Natural killer cell (primary cell): ENCODE measurements at places on chromosomes 3 and 15. TPM values are rescaled to one million over a fixed set of nuclear protein-coding genes. Genes with fewer than 3 reads are reported as not detected.
A peak's percentile ranks its signal among the peaks of the same experiment; 100 is the strongest.

DNA sequence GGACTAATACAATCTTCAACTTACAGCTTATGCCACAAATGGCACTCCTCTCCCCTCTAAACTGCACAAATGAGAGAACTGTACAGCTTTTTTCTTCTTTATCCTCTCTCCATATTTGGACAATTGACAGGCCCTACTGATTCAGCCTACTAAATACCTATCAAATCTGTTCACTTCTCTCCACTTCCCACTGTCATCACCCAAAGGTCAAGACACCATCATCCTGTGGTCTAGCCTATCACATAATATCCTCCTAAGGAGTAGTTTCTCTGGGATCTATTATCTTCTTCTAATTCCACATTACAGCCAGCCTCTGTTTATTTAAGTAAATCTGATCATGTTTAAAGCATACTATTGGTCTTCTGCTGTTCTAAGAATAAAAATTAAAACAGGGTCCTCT, 33.0 kb upstream of the SLC12A8 start:
- no peak for DNase-seq

- no peak for DNase-seq
Measured at GRCh38 chr15:88987934-88988671, 74.9 kb upstream of the MFGE8 start.

DNA sequence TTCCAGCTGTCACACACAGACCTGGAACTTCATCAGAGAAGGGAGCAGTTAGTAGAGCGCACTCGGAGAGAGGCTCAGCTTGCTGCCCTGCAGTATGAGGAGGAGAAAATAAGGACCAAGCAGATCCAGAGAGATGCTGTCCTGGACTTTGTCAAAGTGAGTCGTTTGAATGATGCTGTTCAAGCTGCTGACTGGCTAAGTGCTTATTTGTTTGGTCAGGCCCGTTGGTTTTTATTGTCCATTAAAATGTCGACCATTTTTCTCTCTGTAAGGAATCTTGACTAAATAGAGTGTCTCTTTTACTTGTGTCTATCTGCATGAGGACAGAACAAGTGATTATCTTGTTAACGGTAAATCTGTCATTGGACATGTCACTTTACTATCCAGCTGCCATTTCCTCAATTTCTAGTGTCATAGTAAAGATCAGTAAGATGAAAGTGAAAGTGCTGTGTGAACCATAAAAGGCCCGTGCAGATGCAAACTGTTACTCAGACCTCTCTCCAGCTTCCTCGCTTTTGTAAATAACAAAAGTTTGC, 56.9 kb downstream of the LRCH3 start:
- DNase-seq: peak; percentile 71

GRCh38 chr15:41568350-41569017, 9.5 kb downstream of the TYRO3 start:
- no peak for DNase-seq

- no peak for DNase-seq
Measured at GRCh38 chr3:49666592-49666991, 7.6 kb upstream of the APEH start.

DNA sequence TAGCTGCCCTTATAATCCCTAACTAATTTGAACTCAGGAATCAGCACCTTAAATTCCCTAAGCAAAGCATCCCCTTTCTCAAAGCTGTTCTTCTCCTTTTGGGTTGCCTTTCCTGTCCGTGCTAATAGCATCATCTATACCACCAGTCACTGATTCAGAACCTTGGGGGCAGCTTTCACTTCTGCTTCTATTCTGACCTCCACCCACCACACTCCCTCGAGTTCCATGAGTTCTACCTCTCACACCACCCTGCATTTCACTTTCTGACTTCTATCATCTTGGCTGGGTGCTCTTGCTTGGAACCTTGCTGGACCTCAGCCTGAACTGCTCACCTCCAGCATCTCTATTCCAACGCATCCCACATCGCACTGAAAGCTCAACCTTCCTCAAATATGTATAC, 55.4 kb upstream of the KCNMB2 start:
- DNase-seq: no peak

DNA sequence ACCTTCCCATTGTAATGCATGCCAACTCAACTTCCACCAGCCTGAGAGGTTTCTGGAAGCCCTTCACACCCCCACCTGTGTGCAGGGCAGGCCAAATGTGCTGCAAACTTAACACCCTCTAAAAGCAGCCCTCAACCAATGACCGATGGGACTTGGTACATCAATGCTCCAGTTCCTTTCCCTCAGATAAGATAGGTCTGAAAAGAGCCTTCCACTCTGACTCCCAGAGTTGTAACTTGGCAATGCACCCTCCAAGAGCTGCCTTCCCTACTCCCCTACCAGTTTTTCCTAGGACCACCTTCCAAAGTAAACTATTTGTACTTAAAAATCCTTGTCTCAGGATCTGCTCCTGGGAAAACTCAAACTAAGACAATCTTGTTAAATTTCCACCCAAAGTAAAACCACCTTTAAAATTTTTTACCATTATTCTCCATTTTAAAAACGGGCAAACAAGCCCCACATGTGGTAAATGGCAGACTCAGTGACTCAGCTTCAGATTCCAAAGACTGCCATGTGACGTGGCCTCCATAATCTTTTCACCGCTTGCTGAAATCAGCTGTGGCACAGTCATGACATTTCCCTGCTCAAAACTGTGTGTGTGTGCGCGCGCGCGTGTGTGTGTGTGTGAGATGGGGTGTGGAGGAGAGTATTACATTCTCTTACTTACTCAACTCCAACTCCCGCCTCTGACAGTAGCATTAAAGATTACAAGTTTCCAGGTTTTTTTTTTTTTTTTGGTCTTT, 17.2 kb downstream of the RASGRP1 start:
- DNase-seq: no peak

- DNase-seq: no peak
Measured at GRCh38 chr15:68700455-68701123, 120.1 kb downstream of the ANP32A start.

DNA sequence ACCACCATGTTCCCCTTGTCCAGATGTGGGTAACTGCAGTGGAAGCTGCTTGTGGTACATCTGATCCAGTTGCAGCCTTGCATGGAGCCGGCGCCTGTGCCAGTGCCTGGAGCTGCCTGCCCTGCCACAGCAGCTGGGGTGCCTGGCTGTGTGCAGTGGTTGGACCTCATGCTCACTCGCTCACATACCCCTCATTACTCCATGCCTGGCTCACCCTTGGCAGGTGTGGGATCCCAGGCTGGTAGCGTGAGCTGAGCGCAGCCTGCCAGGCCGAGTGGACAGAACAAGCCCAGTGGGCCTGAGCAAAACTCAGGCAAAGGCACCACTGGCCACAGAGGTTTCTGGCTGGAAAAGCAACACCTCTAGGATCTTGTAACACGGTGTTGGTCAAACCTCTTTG, 35.7 kb downstream of the ROPN1B start:
- no peak for DNase-seq

GRCh38 chr15:93527374-93528050, 438.5 kb upstream of the RGMA start:
- DNase-seq: no peak

GRCh38 chr3:57140894-57141293, 24.3 kb downstream of the IL17RD start:
- no peak for DNase-seq

DNA sequence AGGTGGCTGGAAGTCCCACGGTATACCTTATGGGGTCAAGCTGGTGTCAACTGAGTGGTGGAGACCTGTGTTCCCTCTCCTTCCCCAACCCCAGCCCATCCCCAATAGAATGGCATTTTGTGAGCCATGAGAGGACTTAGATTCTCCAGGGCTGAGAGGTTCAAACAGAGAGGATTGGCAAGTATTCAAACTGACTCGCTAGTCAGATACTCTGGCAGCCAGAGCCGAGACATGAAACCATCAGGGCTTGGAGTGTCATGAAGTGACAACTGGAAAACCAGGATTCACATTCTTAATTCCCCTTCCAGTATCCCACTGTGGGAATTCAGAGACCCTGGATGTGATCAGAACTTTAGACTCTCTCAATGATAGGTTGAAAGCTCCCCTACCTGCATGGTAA, 159.4 kb upstream of the SNTN start:
- no peak for DNase-seq

- no peak for DNase-seq
Measured at GRCh38 chr15:52783191-52783829, 6.8 kb downstream of the ONECUT1 start.

- no peak for DNase-seq
Measured at GRCh38 chr3:40201770-40202169, 107.7 kb upstream of the EIF1B start.

DNA sequence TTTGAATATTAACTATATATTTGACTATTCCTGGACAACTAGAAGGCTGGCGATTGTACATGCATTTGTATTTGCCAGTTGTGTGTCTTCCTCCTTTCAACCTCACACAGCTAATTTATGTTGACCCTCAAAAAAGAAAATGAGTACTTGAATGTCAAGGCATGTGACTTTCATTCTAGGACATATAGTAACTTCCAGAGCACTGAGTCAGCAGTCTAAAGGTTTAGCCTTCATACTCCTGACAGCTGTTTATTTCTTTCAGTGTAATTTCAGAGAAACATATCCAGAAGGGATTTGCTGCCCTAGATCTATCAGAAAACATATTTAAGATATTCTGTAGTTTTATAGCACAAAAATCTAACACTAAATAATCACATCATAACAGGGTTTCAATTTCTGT, 74.6 kb upstream of the GOLGA8J start:
- DNase-seq: no peak

GRCh38 chr3:46977811-46978195, 1.3 kb upstream of the CCDC12 start:
- DNase-seq: no peak

GRCh38 chr15:83595191-83595590, 58.7 kb upstream of the ADAMTSL3 start:
- no peak for DNase-seq

GRCh38 chr3:45109771-45110508, 36.2 kb downstream of the CDCP1 start:
- DNase-seq: peak; percentile 68

DNA sequence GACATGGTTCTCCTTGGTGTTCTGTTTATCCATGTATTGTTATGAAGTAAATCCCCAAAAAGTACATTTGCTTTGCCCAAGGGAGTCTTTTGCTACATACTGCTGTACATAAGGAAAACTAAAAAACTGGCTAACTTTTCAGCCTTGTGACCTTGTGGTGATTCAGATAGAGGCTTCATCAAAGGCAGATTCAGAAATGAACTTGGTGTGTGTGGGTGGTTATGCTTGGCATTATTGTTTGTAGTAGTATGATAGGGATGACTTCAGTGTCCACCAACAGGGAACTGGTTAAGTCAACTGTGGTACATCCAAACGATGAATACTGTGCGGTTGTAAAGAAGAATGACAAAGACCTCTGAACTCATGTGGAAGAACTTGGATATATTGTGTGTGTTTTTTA, 75.6 kb upstream of the CHRNB4 start:
- no peak for DNase-seq

DNA sequence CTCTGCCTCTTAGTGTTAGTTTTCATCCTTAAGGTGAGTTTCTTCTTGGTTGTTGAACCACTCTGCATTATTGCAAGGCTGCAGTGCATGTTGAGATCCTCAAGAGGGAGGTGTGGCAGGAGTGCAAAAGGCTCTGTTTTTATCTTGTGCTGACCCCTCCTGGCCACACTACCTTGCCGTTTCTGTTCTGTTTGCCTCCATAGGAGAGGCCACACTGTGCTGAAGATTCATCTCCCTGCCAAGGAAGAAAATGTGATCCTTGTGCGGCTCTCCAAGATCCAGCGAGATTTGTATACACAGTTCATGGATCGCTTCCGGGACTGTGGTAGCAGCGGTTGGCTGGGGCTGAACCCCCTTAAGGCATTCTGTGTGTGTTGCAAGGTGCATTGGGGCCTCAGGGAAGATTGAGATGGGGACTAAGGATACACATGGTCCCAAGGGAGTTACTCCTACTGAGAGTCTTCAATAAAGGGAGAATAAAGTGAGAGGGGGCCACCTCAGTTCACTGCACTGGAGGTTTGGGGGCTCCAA, 33.0 kb upstream of the TEX264 start:
- no peak for DNase-seq

DNA sequence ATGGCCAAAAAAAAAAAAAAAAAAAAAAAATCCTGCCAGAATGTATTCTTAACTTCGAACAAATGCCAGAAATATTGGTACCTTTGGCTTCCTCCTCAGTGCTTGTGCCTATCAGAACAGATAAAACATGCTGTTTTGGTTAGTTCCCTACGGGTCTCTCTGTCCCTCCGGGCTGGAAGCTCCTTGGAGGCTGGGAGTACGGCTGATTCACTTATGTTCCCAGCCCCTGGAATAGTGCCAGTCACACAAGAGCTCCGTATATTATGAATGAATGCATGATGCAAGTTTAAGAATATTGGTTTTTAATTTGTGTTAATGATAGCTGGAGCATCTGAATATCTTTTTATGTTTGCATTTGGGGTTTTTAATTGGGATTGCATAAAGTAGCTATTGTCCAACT, 44.0 kb downstream of the NR2F2 start:
- no peak for DNase-seq

GRCh38 chr3:19363071-19363470, 214.8 kb downstream of the KCNH8 start:
- DNase-seq: no peak

GRCh38 chr3:182108371-182108770, 396.6 kb downstream of the SOX2 start:
- DNase-seq: no peak

DNA sequence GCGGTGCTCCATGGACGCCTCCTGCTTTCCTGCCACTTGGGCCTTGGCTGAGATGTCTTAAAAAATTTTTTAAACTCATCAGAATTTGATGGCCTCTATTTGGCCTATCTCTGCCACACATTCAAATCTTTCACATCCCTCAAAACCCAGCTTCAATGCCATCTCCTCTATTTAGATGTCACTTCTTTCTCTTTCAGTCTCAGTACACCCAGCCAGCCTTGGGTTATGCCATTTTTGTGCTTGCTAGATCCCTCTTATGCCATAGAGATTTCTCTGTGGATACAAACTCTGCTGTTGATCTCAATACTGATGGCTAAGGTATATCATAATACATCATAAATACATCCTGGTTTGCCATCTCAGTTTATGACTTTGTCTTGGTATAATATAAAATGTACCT, 222.3 kb upstream of the TPRG1 start:
- DNase-seq: no peak

GRCh38 chr3:128788268-128788869, 62.4 kb downstream of the RAB7A start:
- DNase-seq: no peak

- no peak for DNase-seq
Measured at GRCh38 chr15:70589221-70589620, 174.1 kb downstream of the UACA start.

Gene PRRT3
- total RNA-seq: 5.1 TPM

Gene ABHD10
- 22.6 TPM for total RNA-seq

Gene REC114
- total RNA-seq: not detected

Gene ZDHHC19
- total RNA-seq: not detected

Gene SPINK8
- not detected for total RNA-seq

Gene DUOX2
- total RNA-seq: not detected

Gene TM4SF18
- total RNA-seq: not detected

Gene WNT7A
- 0.45 TPM for total RNA-seq

Gene LMAN1L
- 0.94 TPM for total RNA-seq
